LoVo (cell line): ENCODE measurements at places on chromosomes 6 and 20.

- no peak for DNase-seq
Observed at GRCh38 chr6:186340-186965, 105.8 kb upstream of the DUSP22 start.

- DNase-seq, result no peak
Observed at GRCh38 chr6:132140189-132140588, 189.0 kb upstream of the CCN2 start.

DNA sequence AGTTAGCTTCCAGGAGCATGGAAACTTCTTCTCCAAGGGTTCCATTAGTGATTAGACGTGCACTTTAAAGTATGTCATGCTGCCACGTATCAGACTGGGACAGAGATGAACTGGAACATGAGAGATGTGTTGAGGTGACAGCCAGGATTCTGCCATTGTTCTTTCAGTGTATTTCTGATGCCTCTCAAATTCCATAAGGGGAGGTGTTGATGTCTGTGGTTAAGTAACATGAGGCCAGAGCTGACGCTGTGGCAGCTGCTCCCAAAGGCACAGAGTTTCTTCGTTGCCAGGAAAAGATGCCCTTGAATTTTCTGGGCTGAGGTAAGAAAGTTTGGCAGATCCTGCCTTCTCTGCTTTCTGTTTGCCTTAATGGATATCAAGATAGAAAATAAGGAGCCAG is 63.5 kb downstream of the TRMT6 start:
- no peak for DNase-seq

GRCh38 chr20:45370571-45371160 is 7.5 kb downstream of the TP53TG5 start:
- DNase-seq, result no peak

GRCh38 chr6:34170346-34170745 is 24.5 kb upstream of the GRM4 start:
- no peak for DNase-seq

- no peak for DNase-seq
Observed at GRCh38 chr6:136763255-136763654, 29.0 kb downstream of the MAP3K5 start.

GRCh38 chr6:46760925-46761324 is 14.2 kb downstream of the ANKRD66 start:
- no peak for DNase-seq

DNA sequence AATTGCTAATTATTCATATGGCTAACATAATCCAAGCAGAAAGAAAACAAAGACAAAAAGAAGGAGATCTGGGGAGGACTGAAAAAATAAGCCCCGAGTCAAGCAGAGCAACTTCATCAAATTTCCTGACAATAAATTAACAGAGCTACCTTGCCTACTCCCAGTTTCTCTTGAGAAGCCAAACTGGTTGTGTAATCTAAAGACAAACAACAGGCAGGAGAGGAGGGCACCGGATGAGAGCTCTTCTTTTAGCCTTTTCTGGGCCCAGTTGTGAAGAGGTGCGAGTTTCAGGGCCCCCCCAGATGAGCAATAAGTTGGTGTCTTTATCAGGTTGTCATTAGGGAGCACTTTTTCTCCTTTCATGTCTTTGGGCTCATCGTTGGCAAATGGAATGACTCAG is 197.1 kb upstream of the PCSK2 start:
- no peak for DNase-seq

- no peak for DNase-seq
Observed at GRCh38 chr6:156396791-156397418, 380.3 kb upstream of the ARID1B start.
